GM23338 (cell line): ENCODE measurements at places on chromosomes 2 and 18.
A peak's percentile ranks its signal among the peaks of the same experiment; 100 is the strongest.

- H3K27me3 ChIP-seq: no peaks in the 10 kb centered on the region
- H3K36me3 ChIP-seq: no peaks in the 10 kb centered on the region
- no peak overlapping the region for H3K27ac ChIP-seq
- no peak for DNase-seq
- no peak overlapping the region for H3K4me3 ChIP-seq
- H3K4me1 ChIP-seq: no peaks in the 10 kb centered on the region
These were observed 11.4 kb upstream of the RAB31 start for GRCh38 chr18:9696701-9697100.

DNA sequence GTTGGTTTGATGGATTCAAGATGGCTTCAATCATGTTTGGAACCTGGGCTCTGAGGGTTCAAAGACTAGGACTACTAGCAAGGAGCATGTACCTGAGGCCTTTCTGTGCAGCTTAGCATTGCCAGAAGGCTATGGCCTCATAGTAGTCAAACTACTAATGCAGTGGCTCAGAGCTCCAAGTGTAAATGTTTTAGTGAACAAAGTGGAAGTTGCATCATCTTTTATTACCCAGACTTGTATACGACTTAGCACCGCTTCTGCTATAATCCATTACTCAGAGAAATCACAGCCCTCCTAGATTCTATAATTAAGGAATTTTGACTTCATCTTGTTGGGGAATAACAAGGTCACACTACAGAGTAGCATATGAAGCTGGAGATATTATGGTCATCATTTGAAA, 210.5 kb downstream of the ERBB4 start:
- H3K4me1 ChIP-seq: no peaks in the 10 kb centered on the region
- H3K27me3 ChIP-seq: no peaks in the 10 kb centered on the region
- DNase-seq: no peak
- H3K4me3 ChIP-seq: no peak overlapping the region
- no peaks in the 10 kb centered on the region for H3K36me3 ChIP-seq

DNA sequence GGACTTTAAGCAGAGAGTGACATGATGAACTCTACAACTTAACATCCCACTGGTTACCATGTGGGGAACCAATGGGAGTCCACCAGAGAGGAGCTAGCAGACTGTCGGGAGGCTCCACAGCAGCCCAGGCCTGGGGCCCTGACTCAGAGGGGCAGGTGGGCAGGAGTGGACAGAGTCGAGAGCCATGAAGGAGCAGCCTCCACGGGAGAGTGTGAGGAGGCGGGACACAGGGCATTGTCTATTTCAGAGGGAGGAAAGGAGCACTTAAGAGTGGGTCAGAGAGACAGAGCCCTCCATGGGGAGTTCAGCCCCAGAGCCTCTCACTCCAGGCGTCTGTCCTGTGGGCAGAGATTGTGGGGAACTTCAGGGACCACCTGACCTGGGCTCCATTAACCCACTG, 118.7 kb downstream of the CYP26B1 start:
- no peak overlapping the region for H3K27ac ChIP-seq
- H3K27me3 ChIP-seq: no peaks in the 10 kb centered on the region
- no peak for DNase-seq

GRCh38 chr2:55779459-55780421, 86.1 kb upstream of the PNPT1 start:
- no peaks in the 10 kb centered on the region for H3K4me1 ChIP-seq
- H3K4me3 ChIP-seq: no peak overlapping the region
- DNase-seq: no peak
- H3K36me3 ChIP-seq: no peaks in the 10 kb centered on the region
- H3K27me3 ChIP-seq: no peaks in the 10 kb centered on the region

- H3K27ac ChIP-seq: no peak overlapping the region
- H3K36me3 ChIP-seq: 0 out of 2 replicates have a peak, but pooled peaks cover 3% of the 10 kb centered on the region
- peak; percentile 40 for DNase-seq
These were observed 2.1 kb upstream of the SMCHD1 start for GRCh38 chr18:2653467-2653866.

DNA sequence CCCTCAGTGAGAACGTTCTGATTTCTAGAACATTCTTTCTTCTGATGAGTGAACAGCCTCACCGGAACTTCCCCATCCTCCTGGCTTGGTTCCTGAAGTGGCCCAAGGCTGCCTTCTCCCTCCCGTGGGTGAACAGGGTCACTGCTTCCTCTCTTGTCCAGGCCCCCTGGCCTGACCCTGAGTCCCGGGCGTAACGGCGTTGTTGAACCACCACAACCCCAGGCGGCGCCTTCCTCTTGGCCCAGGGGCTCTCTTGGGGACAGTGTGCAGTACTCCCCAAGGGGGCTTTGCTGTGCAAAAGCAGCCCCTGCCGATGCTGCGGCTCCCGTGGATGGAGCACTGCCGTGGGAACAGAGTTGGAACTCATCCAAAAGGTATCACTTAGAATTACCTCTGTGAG, 147.2 kb downstream of the TSN start:
- no peaks in the 10 kb centered on the region for H3K36me3 ChIP-seq
- peak; percentile 13 for DNase-seq
- H3K27ac ChIP-seq: no peak overlapping the region
- no peaks in the 10 kb centered on the region for H3K4me1 ChIP-seq
